Mesothelial cell of epicardium (in vitro differentiated cells): ENCODE measurements at places on chromosomes 3 and 15.

- no peak for DNase-seq
Observed at GRCh38 chr3:131728898-131729642, 226.3 kb upstream of the MRPL3 start.

- no peak for DNase-seq
Observed at GRCh38 chr3:140522653-140523380, 155.0 kb upstream of the TRIM42 start.

DNA sequence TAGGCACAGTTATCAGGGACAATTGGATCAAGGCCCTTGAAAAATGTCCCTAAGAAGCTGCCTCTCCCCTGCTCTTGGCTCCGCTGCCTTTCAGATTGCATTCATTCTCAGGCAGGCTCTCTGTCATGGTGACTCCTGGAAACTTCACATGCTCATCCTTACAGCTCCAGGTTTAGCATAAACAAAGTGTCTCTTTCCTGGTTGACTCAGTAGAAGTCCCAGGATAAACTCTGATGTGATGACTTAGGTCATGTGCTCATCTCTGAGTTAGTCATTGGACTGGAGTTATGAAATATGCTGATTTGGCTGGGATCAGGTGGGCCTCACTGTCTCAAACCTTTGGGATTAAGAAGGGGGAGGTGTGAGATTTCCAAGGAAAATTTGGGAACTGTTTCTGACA, 243.8 kb downstream of the ZNF621 start:
- no peak for DNase-seq

DNA sequence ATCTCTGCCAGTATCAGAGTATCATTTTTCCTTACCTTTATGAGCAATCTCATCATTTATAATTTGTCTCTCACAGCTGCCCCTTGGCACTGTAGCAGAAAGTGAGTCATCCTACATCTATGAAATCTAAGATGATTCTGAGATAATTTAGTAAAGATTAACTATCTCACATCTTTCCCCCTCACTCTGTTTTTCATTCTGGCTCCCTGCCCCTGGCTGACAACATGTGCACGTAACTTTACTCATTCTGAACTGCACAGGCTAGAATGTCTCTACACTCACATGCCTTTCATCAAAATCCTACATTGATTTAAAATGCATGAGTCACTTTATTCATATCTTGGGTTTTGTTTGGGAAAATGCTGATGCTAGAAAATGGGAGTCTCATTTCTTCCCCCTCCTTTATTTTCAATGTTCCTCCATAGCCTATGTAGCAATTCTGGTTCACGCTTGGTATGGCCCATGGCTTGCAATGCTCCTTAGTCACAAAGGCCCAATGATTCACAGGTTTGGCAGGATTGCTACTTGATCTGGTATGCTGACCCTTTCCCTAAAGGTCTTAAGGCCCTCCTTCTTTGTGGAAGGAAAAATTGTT, 838.5 kb downstream of the TUSC7 start:
- no peak for DNase-seq

- no peak for DNase-seq
Observed at GRCh38 chr3:98980915-98981596, 79.6 kb upstream of the DCBLD2 start.

DNA sequence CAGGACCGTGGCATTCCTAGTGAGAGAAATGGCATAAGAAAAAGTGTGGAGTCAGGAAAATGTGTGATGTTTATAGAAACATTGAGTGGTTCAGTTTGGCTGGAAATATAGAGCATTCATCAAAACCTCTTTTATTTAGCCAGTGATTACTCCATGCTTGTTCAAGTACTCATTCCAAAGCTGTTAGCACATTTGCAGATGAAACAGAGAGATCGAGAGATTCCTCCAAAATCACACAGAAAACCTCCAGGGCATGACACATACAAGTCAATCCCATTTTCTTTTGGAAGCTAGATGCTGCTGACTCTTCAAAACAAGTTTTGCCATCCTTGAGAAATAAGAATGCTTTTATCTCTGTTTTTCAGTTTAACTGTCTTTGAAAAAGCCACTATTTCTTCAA, 11.5 kb upstream of the MB21D2 start:
- DNase-seq, result no peak

DNA sequence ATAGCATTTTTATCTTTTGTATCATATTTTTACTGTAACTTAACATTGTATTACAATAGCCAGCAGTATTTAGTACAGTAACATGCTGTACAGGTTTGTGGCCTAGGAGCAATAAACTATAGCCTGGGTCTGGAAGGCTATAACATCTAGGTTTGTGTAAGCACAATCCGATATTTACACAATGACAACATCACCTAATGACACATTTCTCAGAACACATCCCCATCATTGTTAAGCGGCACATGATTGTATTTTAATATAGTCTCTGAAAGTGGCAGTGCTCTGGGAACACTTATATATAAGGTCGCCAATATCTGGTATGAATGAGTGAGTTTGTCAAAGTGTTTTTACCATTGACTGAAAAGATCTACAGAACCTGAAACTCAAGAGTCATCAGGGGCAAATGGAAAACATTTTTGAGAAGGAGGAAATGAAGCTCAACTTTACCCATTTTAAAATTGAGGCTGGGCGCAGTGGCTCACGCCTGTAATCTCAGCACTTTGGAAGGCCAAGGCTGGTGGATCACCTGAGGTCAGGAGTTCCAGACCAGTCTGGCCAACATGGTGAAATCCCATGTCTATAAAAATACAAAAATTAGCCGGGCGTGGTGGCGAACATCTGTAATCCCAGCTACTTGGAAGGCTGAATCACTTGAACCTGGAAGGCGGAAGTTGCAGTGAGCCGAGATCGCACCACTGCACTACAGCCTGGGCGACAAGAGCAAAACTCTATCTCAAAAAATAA, 38.8 kb upstream of the TNFSF10 start:
- DNase-seq, result no peak

- DNase-seq, result no peak
Observed at GRCh38 chr3:2915826-2916225, 194.3 kb downstream of the IL5RA start.

- DNase-seq, result peak; percentile 20
Observed at GRCh38 chr15:75751891-75752290, 39.2 kb upstream of the CSPG4 start.

DNA sequence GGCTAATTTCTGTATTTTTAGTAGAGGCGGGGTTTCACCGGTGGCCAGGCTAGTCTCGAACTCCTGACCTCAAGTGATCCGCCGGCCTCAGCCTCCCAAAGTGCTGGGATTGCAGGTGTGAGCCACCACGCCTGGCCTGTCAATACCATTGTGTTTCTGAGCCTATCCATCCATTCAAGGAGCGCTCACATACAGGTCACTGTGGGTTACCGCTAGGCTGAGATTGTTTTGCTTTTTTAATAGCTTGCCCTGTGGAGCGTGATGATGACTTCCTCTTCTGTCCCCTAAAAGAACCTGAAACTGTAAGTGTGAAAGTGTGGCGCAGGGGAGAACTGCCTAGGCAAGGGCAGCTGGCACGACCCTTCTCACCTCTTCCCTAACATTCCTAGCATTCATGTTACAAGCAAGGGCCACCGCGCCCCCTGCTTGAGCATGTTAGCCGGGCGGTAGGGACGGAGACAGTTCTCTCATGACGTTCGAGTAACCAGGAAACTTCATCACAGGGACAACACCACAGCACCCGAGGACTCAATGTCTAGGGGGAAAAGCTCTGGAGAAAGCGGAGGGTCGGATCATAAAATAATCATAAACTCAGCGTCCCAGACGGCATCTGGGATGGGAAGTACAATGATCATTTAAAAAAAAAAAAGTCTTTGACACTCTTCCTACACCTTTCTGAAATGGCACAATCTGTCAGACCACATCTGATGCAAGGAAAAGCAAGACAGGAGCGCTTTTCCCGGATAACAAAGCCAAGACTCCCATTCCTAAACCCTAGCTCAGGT, 790 bp downstream of the LAMP3 start:
- no peak for DNase-seq

DNA sequence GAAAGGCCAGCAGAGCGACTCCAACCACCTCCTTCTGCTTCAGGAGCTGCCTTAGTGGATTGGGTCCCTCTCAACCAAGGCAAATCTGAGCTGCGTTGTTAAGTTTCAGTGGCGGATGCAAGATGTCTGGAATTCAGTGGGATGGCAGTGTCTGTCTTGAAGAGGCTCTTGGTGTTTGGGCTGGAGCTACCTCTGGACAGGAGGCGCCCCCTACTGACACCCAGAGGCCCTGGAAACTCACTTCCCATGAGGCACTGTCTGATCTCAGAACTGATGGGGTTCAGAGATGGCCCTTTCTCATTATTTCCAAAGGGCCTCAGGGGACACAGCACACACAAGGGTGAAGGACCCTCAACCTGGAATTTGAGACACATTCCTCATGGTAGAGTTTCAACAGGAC, 6.0 kb upstream of the SLC28A1 start:
- DNase-seq, result peak; percentile 51

DNA sequence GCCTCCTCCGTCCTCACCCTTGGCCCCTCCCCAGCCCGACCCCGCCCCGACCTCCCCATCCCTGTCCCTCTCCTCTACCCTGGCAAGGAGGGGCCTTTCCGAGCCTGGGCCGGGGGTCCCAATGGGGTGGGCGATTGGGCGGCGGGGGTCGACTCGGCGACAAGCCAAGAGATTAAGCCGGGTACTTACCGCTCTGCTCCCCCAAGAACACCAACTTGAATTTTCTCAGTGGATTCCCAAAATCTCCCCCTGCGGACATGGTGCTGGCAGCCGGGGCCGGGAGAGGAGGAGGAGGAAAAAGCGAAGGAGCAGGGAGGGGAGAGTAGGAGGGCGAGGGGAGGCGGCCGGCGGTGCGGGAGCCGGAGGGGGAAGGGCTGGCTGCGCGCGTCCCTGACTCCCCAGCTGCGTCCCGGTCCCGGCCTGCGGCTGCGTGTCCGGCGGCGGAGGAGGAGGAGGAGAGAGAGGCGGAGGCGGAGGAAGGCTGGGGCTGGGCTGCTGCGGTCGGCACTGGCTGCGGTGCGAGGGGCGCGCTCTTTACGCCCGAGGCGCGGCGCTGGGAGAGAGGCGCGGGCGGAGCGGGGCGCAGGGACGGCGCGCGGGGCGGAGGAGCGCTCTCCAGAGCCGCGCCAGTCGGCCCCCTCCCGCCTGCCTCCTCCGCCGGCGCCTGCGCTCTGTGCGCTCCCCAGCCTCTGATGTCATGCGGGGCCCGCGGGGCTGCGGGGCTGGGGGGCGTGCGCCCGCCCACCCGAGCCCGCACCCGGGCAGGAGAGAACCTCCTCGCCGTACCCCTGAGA, at the start of gene RAB6B:
RAB6B (minus strand) TSS at position 675 of the 794 bp plus-strand sequence; CDS start at position 259, 416 bp downstream.
- DNase-seq, result peak; percentile 69

- DNase-seq, result no peak
Observed at GRCh38 chr3:184472723-184473428, 88.7 kb upstream of the EPHB3 start.

DNA sequence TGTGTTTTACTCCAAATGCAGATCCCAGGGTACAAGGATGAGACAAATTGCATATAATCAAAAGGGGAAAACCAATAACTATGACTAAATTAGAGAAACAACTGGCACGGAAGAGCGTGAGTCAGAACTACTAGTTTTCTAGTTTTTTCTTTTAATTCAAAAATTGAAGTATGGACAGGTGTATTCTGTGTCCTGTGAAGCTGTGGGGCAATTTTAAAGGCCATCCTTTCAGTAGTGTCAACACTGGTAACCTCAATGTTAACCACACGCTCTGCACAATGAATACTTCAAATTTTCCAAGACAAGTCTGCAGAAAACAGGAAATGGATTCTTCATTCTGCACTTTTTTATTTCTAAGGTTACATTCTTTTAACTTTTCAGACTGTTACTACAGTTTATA, 32.5 kb upstream of the GOLGA8A start:
- DNase-seq, result no peak

- DNase-seq, result no peak
Observed at GRCh38 chr3:40299721-40300335, 9.7 kb upstream of the EIF1B start.

- no peak for DNase-seq
Observed at GRCh38 chr15:75369897-75370581, 1.6 kb upstream of the MAN2C1 start.

DNA sequence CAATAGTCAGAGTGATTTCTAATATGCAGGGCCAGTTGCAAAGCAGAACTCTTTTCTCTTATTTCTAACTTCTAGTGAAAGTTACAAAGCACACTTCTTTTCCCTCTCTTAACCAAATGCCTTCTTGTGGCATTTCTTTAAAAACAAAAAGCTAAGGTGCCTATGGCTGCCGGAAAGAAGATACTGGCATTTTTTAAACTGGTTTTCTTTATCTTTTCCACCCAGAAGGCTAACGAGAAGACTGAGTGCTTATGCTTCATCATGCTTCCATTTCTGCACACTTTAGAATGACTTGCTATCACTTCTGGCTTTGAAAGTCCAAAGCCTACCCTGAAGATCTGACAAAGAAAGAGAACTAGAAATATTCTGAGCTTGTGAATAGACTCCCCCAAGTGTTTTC, 141.3 kb downstream of the P2RY1 start:
- DNase-seq, result no peak

DNA sequence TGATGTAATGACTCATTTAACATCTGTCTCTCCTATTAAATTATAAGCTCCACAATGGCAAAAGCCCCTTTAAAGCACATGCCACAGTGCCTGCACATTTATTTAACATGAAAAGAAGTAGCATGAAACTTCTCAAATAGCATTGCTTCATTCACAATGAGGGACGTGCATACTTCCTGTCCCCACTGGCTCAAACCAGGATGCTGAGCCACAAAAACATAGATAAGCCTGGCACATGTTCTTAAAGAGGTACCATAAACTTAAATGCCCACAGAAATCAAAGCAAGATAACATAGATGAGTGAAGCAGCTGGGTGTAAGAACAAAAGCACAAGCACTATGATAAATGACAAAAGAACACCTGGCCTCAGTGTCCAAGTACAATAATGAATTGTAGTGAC, 3.8 kb downstream of the TP53BP1 start:
- no peak for DNase-seq

DNA sequence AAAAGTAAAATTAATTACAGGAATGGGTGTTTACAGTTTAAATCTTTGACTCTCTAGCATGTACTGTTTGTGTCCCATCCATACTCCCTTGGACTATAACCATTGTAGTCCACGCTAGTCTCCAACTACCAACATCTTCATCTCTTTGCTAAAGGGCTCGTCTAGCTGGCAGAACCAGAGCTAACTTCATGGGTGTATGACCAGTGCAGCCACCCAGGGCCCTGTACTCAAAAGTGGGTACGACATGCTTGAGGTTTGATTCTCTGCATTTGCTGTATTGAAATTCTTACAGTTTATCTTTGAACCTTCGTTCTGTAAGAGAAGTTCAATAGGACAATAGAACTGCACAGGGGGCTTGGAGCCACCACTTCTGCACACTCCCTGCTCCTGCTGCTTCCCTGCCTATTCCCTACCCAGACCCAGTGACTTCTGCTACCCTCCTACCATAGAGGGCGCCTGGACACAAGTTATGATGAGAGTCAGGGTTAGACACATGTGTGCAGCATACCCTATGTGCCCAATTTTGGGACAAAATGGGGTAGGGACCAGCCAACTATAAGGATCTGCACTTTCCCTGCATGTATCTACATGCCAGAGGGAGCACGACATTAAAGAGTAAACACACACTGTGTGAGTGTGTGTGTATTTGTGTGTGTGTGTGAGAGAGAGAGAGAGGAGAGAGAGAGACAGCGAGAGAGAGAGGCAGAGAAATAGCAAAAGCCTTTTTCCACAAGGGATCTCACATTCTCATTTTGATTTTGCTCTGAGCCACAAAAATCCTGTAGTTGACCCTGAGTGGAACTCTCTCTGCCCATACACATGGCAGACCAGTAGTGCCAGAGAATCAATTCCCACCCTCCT, 59.0 kb upstream of the NECTIN3 start:
- no peak for DNase-seq
